ENCODE measurements at places on chromosomes 12 and 14.

DNA sequence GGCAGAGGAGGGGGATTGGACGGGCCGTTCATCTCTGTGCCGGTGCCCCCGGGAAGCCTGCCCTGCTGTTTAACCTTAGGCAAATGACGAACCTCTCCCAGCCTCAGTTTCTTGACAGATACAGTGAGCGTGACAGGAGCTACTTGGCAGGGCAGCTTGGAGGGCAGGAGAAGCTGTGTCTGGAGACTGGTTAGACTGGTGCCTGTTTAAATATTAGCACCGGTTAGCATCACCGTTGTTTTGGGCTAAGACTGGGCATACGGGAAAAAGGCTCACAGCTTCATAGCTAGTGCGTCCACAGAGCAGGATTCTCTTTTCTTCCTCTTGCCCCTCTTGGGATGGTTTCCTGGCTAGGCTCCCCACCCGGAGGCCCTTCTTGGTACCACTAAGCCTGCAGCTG is 38.7 kb downstream of the RHOF start:
- no peak for DNase-seq

GRCh38 chr14:51644217-51644933 is 7.3 kb upstream of the FRMD6 start:
- DNase-seq: no peak

- peak; percentile 91 for DNase-seq
Measured at GRCh38 chr12:117875744-117876435, 92.9 kb downstream of the KSR2 start.

- DNase-seq: no peak
Measured at GRCh38 chr14:35221462-35221861, 70.7 kb upstream of the PSMA6 start.

DNA sequence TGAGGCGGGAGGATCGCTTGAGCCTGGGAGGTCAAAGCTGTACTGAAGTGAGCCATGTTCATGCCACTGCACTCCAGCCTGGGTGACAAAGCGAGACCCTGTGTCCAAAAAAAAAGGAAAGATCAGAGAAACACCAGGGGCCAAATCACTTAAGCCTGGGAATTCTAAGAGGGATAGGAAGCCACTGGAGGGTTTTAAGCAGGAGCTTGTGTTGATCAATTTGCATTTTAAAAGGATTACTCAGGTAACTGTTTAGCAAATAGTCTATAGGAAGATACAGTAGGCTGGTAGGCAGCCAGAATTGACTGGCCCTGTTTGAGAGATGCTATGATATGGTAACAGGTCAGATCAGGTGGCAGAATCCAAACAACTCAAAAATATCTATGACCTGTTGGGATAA is 162.7 kb downstream of the SPTSSA start:
- no peak for DNase-seq

DNA sequence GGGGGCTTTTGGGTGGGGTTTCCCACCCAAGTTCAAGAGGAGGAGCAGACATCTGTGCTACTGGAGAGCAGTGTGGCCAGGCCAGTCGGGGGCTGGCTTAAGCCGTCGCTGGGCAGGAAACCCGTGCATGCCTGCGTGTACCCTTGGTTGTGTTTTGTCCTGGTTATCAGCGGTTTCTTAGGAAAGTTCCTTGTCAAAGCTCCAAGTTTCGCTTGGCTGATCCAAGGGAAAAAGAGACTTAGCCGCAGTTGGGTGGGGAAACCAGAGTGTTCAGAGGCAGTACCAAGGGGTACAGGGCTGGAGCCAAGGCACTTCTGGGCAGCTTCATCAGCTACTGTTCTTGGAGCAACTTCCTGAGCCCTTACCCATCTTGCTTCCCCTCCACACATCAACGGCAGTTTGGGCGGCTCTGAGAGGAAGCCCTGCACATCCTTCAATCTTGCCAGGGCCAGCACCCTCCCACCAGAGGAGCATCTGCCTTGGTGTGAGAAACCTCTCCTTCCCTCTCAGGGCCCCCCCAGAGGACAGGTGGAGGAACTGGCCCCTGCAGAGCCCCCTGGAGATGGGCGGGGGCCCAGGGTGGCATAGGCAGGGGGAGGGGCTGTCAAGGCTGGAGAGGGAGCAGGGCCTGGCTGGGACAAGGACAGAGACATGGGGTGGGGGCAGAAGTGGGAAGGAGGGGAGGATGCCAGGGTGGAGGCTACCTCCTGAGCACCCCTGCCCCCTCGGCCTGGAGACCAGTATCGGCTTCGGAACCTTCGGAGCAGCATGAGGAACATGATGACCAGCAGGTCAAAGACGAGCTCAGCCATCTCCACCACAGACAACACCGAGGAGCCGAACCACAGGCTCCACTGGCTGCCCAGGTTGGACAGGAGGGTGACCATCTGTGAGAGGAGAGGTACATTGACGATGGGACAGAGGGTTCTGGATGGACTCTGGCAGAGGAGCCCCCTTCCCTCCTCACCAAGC is 5.8 kb upstream of the TNFRSF1A start:
- DNase-seq: no peak

- DNase-seq: no peak
Measured at GRCh38 chr12:52828591-52829021, 5.5 kb downstream of the KRT79 start.

GRCh38 chr12:44709166-44709565 is 166.9 kb downstream of the NELL2 start:
- DNase-seq: no peak

GRCh38 chr14:69037790-69038454 is 58.8 kb upstream of the ACTN1 start:
- no peak for DNase-seq

GRCh38 chr12:76444408-76444984 is 96.3 kb upstream of the BBS10 start:
- no peak for DNase-seq

DNA sequence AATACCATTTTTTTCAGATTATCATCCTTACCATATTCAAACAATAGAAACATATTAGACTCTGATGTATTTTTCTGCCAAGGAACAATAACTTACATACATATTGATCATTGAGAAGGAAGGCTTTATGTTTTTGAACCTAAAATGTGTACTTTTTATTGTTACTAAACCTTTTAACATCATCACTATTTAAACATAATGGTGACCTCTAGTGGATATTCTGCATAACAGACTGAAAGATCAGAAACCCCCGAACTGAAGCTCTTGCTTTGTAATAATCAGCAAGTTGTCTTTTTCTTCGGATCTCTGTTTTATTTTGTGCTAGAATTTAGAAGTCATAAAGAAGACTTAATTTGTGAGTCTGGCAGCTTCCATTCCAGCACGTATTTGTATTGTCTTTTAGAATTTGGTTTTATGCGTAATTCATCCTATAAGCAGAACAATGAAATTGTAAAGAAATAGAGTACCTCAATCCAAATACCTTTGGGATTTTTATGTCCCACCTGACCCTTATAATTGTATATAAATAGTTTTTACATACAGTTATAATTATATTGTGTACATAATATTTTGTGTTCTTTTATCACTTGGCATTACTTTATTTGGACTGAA is 125.9 kb upstream of the ATF1 start:
- peak; percentile 5 for DNase-seq

DNA sequence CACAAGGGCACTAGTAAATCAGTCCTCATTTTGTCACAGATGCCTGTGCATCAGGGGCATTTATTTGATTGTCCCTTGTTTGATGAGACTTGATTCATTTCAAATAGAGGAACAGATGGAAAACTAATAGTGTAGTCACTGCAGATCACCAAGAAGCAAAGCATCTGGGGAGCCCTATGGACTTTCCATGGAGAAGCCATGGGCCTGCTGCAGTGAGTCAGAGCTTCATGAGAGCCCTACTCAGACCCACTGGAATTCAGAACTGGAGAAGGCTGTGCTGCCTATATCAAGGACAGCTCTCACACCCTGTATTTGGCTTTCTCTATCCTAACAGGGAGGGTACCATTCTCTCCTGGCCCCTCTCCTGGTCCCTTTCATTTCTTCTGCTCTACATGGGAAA is 126.2 kb downstream of the GRIP1 start:
- DNase-seq: no peak

- no peak for DNase-seq
Measured at GRCh38 chr14:69675877-69676416, 64.6 kb downstream of the SUSD6 start.

DNA sequence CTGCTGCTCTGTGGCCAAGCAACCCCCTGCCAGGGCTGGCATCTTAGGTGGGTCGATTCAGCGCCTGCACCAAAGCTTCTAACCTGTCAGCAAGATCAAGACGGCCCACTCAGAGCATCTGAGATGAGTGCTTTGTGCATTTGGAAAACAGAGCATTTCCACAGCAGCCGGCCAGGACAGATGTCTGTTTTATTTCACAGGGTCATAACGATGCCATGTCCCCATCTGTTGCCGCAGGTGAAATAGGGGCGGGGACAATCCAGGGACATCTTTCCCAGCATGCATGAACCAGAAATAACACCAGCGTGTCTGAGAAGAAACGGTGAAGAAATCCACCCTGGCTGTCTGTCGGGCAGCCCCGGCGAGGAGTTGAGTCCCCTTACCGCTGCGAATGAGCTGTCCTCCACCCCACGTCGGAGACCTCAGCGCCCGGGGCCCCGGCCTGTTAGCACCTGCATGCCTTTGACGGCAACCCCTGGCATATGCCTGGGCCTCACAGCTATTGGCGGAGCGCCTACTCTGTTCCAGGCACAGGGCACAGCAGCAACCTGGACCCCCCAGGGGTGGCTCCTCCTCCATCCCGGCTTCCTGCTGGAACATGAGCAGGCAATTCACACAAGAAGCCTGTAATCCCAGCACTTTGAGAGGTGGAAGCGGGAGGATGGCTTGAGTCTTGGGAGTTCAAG is 30.6 kb upstream of the ULK1 start:
- no peak for DNase-seq

- DNase-seq: no peak
Measured at GRCh38 chr14:93749076-93749420, 39.2 kb downstream of the PRIMA1 start.

DNA sequence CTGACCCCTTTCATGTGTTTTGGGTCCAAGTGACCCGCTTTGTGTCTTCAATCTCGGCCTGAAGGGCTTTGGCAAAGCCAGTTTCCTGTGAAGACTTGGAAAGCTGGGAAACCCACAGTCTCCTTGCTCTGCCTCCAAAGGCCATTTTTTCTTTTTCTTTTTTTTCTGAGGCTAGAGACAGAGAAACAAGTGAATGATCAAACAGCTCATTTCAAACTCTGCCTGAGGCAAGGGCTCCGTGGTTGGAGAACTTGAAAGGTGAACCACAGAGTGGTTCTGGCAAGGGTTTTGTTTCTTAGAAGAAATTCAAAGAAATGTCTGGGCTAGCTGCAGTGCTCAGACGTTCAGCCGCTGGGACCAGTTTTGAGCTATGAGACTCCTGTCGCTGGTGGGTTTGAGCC is 62.7 kb downstream of the ERH start:
- no peak for DNase-seq

DNA sequence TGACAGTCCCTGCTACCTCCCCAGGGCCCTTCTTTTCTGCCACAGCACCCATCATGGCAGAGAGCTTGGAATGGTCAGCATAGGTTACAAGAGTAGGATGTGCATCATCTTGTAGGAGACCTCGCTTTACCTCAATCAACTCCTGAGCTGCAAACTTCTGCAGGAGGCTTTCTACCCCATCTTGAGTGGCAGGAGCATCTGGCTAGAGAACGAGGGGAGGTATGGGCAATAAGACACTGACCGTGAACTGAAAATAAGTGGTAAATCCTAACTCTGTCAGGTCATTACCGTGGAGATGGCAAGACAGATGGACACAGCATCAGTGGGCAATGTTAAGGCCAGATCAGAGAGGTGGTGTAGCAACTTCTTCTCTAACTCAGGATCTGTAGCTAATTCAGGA is 7.8 kb downstream of the METTL3 start:
- no peak for DNase-seq

DNA sequence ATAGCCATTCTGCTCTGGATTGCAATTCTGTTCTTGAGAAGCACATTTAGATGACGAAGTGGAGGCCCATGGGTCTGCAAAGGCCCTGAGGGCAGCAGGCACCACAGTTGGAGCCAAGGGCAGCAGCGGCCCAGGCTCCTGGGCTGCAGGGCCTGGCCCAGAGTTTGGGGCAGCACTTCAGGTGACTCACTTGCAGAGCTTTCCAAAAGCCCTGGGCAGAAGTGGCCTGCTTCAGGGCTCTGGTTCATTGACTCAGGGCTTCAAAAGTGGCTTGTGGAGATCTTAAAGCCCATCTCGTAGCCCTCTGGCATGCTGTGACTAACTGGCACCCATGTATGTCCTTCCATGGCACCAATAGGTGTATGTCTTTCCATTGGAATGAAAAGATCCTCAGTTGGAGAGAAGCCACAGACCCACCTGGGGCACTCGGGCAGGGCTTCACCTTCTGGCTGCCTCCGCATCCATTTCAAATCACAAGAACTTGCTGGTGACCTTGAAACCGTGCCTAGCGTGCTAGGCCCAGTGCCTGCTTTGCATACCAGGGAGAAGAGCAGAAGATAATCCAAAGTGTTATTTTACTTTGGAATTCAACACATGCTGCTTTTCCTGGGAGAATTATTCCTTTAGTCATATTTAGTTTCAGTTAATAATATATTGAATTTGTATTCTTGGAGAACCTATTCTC is 106.7 kb downstream of the PRMT8 start:
- no peak for DNase-seq

DNA sequence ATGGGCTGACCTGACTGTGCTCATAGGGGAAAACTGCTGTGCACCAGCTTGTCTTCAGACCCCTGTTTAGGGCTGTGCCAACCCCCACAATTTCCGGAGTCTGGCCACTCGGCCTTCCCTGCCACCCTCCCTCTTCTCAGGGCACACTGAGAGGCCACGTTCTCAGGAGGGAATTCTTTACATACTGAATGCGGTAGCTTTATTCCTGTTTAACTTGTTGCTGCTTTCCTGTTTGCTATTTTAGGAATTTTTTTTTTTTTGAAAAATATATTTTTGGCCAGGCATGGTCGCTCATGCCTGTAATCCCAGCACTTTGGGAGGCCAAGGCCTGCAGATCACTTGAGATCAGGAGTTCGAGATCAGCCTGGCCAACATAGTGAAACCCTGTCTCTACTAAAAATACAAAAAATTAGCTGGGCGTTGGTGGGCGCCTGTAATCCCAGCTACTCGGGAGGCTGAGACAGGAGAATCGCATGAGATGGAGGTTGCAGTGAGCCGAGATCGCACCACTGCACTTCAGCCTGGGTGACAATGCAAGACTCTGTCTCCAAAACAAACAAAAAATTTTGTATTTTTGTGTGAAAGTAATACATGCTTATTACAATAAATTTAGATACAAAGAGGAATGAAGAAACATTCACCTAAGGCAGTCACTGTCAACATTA is 39.5 kb downstream of the TPCN1 start:
- DNase-seq: no peak
